ENCODE measurements at places on chromosomes 4 and X.

DNA sequence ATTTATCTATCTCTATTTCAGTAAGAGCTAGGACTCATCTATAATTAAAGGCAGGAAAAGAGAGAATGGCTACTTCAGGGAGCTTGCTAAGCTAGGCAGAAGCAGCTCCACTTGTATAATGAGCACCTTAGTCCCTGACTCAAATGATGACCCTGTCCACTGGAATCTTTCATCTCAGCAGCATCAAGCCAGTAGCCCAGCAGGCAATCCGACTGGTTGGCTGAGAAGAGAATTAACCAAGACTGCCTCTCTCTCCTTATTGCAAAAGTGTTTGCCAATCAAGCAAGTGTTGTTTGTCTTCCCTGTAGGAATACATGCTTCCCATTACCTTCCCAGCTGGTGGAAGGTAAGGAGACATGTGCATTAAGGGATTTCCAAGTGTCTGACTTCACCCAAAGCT is 3.9 kb upstream of the SPOCK3 start:
- no peak overlapping the region for H3K27ac ChIP-seq
- no peaks in the 10 kb centered on the region for H3K36me3 ChIP-seq
- H3K4me3 ChIP-seq: no peak overlapping the region
- peaks cover 48% of the 10 kb centered on the region for H3K27me3 ChIP-seq

DNA sequence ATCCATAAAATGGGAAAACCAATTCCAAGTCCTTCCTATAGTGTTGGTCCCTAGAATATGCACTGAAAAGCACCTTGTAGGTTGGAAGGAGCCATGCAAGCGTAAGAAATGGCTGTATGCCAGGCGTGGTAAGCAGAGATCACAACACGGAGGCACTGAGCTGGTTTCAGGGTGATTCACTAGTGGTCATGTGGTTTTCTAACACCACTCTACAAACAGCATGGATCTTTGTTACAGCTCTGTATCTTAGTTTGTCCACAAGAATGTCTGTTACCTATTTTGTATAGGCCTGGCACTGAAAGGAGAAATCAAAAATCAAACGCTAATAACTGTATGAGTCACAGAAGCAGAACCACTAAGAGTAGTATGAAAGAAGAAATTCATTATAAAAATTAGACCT is 71.9 kb downstream of the MAGEB17 start:
- H3K27me3 ChIP-seq: no peaks in the 10 kb centered on the region
- H3K4me3 ChIP-seq: no peak overlapping the region
- no peak overlapping the region for H3K27ac ChIP-seq
- no peaks in the 10 kb centered on the region for H3K4me1 ChIP-seq

DNA sequence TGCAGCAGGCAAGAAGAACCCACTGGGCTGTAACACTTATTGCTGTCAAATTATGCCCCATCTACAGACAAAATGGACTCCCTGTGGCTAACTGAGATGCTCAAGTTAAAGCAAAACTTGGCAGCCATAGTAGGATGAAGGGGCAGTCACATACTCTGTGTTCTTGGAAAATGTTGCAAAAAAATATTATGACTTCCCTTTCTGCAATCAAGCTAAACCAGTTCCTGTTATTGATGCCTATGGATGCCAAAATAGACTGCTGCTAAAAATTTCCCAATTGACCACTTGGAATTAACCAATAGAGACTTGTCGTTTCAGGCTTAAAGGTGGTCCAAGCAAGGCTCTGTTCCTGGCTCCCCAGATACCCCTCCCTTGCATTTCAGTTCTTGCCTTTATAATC is 49.5 kb downstream of the IQCM start:
- H3K27me3 ChIP-seq: no peaks in the 10 kb centered on the region
- no peaks in the 10 kb centered on the region for H3K36me3 ChIP-seq
- no peaks in the 10 kb centered on the region for H3K4me1 ChIP-seq
- no peak for DNase-seq

DNA sequence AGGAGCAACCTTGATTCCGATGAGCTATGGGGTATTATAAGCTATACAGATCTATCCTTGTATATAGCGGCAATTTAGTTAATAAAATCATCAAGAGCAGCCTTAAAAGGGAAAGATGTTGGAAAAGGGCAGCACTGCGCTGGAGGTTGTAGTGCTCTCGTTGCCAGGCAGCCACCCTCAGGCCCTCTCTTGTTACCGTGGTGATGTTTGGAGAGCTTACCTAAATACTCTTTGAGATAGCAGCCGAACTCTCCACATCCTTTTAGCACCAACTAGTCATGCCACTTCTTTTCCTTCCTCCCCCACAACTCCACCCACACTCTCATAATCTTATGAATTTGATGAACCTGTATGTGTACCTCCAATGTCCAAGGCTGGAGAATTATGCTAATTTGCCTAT is 3.8 kb upstream of the RADX start:
- H3K4me3 ChIP-seq: no peak overlapping the region
- no peaks in the 10 kb centered on the region for H3K4me1 ChIP-seq
- no peaks in the 10 kb centered on the region for H3K27me3 ChIP-seq
- no peaks in the 10 kb centered on the region for H3K36me3 ChIP-seq
- DNase-seq: no peak

GRCh38 chr4:24063731-24064130 is 173.9 kb upstream of the PPARGC1A start:
- H3K4me3 ChIP-seq: no peak overlapping the region
- H3K27ac ChIP-seq: no peak overlapping the region
- no peaks in the 10 kb centered on the region for H3K27me3 ChIP-seq
- no peaks in the 10 kb centered on the region for H3K36me3 ChIP-seq
- H3K4me1 ChIP-seq: no peaks in the 10 kb centered on the region
- DNase-seq: no peak

GRCh38 chr4:103012551-103012950 is 7.0 kb downstream of the SLC9B1 start:
- no peak for DNase-seq
- peak overlapping the region; percentile 51 for H3K27ac ChIP-seq
- no peaks in the 10 kb centered on the region for H3K36me3 ChIP-seq
- H3K4me3 ChIP-seq: no peak overlapping the region
- H3K4me1 ChIP-seq: peaks cover 17% of the 10 kb centered on the region

DNA sequence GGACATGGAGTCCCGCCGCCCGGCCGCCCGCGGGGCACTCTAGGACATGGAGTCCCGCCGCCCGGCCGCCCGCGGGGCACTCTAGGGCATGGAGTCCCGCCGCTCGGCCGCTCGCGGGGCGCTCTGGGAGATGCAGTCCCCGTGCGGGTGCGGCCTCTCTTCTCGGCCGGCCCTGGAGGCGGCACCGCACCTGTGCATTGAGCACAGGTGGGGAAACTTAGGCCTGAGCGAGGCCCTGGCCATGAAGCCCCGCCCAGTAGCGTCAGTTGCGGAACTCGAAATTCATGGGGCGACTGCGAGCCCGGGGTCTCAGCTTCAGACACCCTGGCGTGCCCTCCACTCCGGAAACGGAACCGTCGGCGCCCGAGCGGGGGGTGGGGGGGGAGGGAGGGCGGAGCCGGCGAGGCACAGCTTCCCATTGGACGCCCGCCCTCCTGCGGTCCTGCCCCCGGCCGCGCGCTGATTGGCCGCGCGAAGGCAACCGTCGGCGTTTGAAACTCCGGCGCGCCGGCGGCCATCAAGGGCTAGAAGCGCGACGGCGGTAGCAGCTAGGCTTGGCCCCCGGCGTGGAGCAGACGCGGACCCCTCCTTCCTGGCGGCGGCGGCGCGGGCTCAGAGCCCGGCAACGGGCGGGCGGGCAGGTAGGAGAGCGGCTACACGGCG is at the start of the genes TACC3 and TMEM129:
Gene TACC3, plus strand, starts transcription at position 519 of the 663 bp plus-strand sequence. CDS start 1,901 bp downstream, outside the sequence.
Gene TMEM129, minus strand, starts transcription at position 321 of the 663 bp plus-strand sequence. CDS start 486 bp downstream, outside the sequence.
- H3K4me3 ChIP-seq: peak within 1 kb of the TSS; percentile 77
- peaks cover 49% of the 10 kb centered on the region for H3K4me1 ChIP-seq
- H3K27ac ChIP-seq: peak within 1 kb of the TSS; percentile 93
- H3K27me3 ChIP-seq: no peaks in the 10 kb centered on the region
- DNase-seq: peak; percentile 76

- H3K36me3 ChIP-seq: no peaks in the 10 kb centered on the region
- no peak overlapping the region for H3K27ac ChIP-seq
- no peak for DNase-seq
- peaks cover 4% of the 10 kb centered on the region for H3K4me1 ChIP-seq
- no peaks in the 10 kb centered on the region for H3K27me3 ChIP-seq
- no peak overlapping the region for H3K4me3 ChIP-seq
Measured at GRCh38 chr4:48334900-48335384, 6.4 kb upstream of the SLAIN2 start.

DNA sequence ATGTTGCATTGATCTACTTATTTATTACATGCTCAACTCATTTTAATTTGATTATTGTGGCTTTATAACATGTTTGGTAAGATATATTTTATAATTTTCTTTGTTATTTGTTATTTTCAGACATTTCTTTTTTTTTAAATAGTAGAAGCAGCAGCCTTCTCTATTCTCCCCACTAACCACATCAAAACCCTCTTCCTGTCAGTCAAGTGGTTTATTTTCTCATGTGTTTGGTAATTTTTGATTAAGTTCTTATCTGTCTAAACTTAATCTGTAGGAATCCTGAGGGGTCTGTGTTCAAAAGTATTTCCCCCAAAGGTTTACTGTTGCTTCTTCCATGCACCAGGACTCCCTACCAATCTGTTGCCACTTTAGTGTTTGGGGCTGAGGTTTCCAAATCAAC is 131.9 kb downstream of the SCLT1 start:
- H3K4me3 ChIP-seq: no peak overlapping the region
- no peaks in the 10 kb centered on the region for H3K27me3 ChIP-seq
- H3K4me1 ChIP-seq: no peaks in the 10 kb centered on the region
- H3K27ac ChIP-seq: no peak overlapping the region
- no peaks in the 10 kb centered on the region for H3K36me3 ChIP-seq

GRCh38 chrX:86383681-86384540 is 235.7 kb downstream of the DACH2 start:
- no peak overlapping the region for H3K27ac ChIP-seq
- no peaks in the 10 kb centered on the region for H3K4me1 ChIP-seq
- H3K4me3 ChIP-seq: no peak overlapping the region
- no peaks in the 10 kb centered on the region for H3K36me3 ChIP-seq
- DNase-seq: no peak

DNA sequence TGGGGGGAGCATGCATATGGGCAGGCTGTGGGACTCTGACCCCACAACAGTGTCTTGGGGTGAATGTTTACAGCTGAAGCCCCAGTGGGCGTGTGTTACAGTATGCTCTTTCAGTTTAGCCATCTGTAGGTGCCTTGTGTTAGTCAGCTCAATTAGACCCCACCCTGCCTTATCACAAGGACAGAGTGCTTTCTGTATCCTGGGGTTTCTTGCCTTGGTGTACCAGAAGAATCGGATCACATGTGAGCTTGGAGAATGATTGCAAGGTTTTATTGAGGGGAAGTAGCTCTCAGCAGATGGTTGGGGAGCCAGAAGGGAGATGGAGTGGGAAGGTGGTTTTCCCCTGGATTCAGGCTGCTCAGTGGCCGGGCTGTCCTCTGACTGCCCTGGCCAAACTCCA is 27.3 kb downstream of the SH3BGRL start:
- no peak for DNase-seq
- H3K27me3 ChIP-seq: no peaks in the 10 kb centered on the region
- H3K27ac ChIP-seq: no peak overlapping the region
- H3K4me1 ChIP-seq: no peaks in the 10 kb centered on the region
- H3K36me3 ChIP-seq: no peaks in the 10 kb centered on the region

DNA sequence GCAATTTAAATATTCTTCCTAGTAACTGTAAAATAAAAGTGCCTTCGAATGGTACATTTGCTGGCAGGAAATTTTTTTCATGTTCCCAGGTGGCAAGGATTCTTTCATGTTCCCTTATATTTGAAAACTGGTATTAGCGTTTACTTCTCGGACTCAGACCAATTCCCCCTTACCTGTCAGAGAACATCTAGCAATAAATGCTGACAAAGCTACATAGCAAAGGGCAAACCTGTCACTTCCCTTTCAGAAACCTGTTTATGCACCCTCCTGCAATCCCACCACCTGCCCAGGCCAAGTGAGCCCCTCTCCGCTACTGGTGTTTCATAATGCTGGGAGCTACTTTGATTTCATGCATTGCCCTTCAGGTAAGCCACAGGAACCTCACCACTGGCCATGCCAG is 98.2 kb downstream of the HPRT1 start:
- H3K27me3 ChIP-seq: peaks cover 13% of the 10 kb centered on the region
- no peak overlapping the region for H3K27ac ChIP-seq
- no peak for DNase-seq

DNA sequence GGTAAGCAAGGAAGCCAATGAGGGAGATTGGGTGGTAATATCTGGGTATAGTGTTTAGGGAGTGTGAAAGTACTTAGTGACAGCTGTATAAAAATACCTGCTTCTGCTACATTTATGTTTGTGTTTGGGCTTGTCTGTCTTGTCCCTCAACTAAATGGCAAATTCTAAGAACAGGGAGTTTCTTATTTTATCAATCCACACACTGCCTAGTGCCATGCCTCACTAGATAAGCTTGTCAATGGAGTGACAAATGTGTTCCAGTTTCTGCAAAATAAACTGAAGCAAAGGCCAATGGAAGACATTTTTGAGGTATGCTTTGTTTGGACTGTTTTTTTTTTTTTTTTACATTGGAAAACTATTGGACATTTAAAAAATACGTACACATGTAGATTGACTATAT is 418.0 kb downstream of the SH2D1A start:
- no peaks in the 10 kb centered on the region for H3K27me3 ChIP-seq
- no peak overlapping the region for H3K4me3 ChIP-seq
- H3K36me3 ChIP-seq: no peaks in the 10 kb centered on the region
- no peak for DNase-seq

- no peak overlapping the region for H3K27ac ChIP-seq
- no peaks in the 10 kb centered on the region for H3K27me3 ChIP-seq
- peaks cover 4% of the 10 kb centered on the region for H3K4me1 ChIP-seq
- no peak for DNase-seq
- H3K36me3 ChIP-seq: peaks cover under 1% of the 10 kb centered on the region
Measured at GRCh38 chrX:110022599-110023448, 19.9 kb downstream of the TMEM164 start.

GRCh38 chr4:52625216-52625615 is 33.9 kb downstream of the USP46 start:
- H3K27ac ChIP-seq: no peak overlapping the region
- no peak overlapping the region for H3K4me3 ChIP-seq
- no peaks in the 10 kb centered on the region for H3K4me1 ChIP-seq

DNA sequence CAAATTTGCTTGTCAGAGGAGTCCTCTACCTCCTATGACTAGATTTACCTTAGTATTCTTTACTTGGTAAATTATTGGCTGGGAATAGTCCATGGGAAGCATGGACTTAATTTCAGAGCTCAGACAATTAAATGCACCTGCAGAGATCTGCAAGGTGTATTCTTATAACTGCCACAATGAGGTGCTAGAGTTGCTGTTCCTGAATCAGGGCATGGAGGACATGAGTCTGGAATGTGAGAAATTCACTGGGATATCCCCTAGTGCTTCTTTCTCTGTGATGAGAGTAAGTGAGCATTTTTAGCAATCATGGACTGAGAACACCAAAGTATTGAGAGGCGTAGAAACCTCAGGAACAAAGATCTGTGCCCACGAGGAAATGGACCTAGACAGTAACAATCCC is 32.9 kb upstream of the GRID2 start:
- H3K4me3 ChIP-seq: no peak overlapping the region
- H3K27ac ChIP-seq: no peak overlapping the region
- no peaks in the 10 kb centered on the region for H3K4me1 ChIP-seq
- H3K27me3 ChIP-seq: no peaks in the 10 kb centered on the region

- H3K27ac ChIP-seq: no peak overlapping the region
- H3K4me3 ChIP-seq: no peak overlapping the region
- no peaks in the 10 kb centered on the region for H3K27me3 ChIP-seq
- no peaks in the 10 kb centered on the region for H3K4me1 ChIP-seq
- no peaks in the 10 kb centered on the region for H3K36me3 ChIP-seq
Measured at GRCh38 chr4:41696763-41697162, 51.8 kb downstream of the PHOX2B start.

GRCh38 chr4:57190601-57191481 is 80.7 kb upstream of the IGFBP7 start:
- no peak for DNase-seq
- no peaks in the 10 kb centered on the region for H3K27me3 ChIP-seq
- H3K36me3 ChIP-seq: no peaks in the 10 kb centered on the region
